ENCODE measurements at places on chromosomes 5 and 9. TPM values are rescaled to one million over a fixed set of nuclear protein-coding genes. Genes with fewer than 3 reads are reported as not detected.

GRCh38 chr9:84123648-84124406 lies 143.2 kb downstream of the RMI1 start:
- DNase-seq, result no peak

DNA sequence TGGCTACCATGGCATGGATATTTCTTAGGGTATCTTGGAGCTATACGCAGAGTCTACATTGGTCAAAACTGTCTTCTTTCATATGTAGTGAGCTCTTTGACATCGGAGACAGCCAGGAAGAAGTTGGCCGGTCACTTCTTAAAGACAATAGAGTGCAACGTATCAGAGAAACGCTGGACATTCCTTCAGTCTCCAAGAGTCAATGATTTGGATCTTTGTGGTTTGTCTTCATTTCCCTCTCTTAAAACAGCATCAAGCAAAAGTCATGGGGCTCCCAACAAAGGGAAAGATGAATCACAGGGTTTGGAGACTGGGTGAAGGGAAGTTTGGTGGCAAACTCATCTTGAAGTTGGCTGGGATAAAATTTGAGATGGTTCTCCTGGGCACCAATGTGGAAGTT lies 320.1 kb downstream of the AGTPBP1 start:
- DNase-seq, result no peak

- DNase-seq, result no peak
These were observed 46.1 kb upstream of the CER1 start for GRCh38 chr9:14768405-14769229.

DNA sequence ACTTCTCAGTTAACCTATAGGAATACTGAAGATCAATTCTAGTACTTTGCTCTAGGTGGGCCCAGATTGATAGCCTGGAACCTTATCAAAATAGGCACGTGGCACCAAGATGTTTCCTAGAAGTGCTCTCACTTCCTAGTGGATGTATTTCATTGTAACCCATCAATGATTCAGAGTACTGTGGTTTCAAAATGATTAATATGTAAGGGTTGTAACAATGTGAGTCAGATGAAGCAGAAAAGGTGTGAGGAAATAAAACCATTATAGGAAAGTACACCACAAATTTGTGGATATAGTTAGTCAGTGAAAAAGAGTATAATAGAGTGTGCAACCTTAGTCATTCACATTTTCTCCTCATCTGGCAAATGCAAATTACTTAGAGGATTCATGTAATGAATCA lies 177.3 kb upstream of the FST start:
- no peak for DNase-seq

Gene AK8
- total RNA-seq, result not detected

Gene OR1B1
- not detected for total RNA-seq

Gene HACD4
- total RNA-seq, result 0.52 TPM

Gene INSL4
- total RNA-seq, result not detected

Gene OR1J1
- total RNA-seq, result not detected

Gene IFNA21
- total RNA-seq, result not detected

Gene C5orf52
- total RNA-seq, result not detected

Gene TRPM6
- total RNA-seq, result not detected
